ENCODE measurements at places on chromosomes 1 and 21.

DNA sequence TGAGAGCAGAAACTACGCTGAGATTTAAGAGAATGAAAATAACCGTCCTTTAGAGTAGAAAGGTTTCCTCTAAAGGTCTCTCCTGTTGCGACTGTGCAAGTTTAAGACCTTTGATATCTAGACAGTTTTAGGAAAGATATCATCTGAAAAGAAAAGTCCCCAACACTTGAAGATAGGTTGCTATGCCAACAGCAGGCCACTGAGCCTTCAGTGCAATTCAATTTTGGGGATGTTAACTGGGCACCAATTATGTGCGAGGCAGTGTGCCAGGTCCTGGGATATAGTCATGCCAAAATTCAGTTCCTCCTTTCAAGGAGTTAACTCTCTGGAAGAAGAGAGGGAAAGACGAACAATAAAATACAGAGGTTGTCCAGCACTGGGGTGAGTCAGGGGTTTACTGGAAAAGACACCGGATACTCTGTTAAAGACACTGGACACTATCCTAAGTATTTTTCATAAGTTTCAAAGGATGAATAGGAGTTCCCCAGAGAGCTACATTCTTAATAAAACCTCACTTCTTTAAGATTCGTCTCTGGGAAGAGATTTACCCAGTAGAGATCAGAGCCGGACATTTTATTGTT is 25.5 kb upstream of the ZNF281 start:
- DNase-seq: no peak

- DNase-seq: peak; percentile 42
These were observed 7.7 kb downstream of the PCP4L1 start for GRCh38 chr1:161266202-161266601.

- DNase-seq: no peak
These were observed 698.0 kb downstream of the PTPRU start for GRCh38 chr1:29934255-29934772.

DNA sequence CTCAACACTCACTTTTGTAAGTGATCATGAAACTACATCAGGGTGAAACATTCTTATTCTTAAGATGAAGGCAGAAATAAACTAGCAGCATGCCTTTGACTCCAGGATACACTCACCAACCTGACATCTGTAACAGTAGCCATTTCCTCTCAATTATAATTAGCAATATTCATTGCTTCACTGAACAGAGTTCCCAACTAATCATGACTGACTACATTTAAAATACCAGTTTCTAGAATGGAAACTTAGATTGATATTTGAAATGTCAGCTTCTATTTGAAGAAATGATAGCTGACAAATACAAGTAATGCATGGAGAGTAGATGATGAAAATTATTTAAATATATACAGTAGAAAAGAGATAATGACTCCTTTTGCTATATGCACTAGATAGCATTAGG is 1023.8 kb downstream of the MRPL39 start:
- DNase-seq: no peak

DNA sequence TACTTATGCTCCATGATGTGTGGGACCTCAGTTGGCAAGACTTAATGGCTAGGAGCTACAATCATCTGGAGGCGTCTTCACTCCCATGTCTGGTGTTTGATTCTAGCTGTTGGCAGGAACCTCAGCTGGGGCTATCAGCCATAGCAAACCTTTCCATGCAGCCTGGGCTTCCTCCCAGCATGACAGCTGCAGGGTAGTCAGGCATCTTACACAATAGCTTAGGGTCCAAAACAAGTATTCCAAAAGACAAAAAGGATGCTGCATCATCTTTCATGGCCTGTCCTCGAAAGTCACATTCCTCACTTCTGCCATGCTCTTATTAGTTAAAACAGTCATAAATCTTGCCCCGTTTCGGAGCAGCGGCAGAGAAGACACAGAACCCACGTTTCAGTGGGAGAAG is 90.9 kb downstream of the LRRC8C start:
- no peak for DNase-seq

- DNase-seq: no peak
These were observed 65.5 kb upstream of the COA6 start for GRCh38 chr1:234307726-234308125.

GRCh38 chr1:36530791-36531190 is 48.1 kb upstream of the CSF3R start:
- no peak for DNase-seq

DNA sequence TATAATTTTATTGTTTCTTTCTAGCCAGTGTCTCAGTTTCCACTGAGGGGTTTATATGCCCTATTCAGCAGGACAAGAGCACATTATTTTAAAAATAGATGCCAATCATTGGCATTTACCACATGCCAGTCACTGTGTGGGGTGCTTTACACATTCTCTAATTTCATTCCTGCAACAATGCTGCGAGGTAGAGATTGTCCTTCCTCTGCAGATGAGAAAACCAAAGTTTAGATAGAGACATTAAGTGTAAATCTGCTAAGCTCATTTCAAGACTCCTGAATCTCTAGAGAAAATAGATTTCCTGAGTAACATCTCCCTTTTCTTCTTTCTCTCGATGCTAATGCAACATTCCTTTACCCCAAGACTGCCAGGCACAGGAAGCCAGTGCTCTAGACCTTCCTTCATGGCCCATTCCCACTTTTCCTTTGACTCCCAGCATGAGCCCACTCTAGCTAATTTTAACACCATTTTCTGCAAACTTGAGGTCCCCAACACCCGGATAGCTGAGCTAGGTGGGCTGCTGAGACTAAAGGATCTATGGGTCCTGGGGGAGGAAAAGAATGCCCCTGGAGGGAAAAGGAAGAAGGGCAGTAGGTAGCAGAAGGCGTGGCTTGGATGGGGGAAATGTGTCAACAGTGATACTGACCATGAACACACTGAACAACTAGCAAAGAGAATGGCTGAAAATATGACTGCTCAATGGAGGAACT is 50.0 kb downstream of the SH3GLB1 start:
- no peak for DNase-seq

DNA sequence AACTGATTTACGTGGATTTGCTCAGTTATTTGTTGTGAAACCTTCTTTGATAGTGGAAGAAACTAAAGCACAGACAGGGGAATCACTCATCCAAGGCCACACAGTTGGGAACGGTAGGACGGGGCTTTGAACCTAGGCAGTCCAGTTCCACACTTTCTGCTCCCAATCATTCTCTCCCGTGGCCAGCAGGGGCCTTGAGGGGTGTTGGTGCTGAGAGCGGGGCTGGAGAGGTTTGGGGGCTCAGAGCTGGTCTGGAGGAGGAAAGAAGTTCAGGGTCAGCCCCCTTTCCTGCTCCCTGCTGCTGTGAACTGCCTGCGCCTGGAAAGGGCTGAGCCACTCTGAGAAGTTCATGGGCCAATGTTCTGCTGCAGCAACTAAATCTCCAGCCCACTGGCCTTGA is 31.4 kb upstream of the ACTL8 start:
- peak; percentile 15 for DNase-seq

- DNase-seq: no peak
These were observed 32.5 kb upstream of the DMBX1 start for GRCh38 chr1:46457178-46457577.

DNA sequence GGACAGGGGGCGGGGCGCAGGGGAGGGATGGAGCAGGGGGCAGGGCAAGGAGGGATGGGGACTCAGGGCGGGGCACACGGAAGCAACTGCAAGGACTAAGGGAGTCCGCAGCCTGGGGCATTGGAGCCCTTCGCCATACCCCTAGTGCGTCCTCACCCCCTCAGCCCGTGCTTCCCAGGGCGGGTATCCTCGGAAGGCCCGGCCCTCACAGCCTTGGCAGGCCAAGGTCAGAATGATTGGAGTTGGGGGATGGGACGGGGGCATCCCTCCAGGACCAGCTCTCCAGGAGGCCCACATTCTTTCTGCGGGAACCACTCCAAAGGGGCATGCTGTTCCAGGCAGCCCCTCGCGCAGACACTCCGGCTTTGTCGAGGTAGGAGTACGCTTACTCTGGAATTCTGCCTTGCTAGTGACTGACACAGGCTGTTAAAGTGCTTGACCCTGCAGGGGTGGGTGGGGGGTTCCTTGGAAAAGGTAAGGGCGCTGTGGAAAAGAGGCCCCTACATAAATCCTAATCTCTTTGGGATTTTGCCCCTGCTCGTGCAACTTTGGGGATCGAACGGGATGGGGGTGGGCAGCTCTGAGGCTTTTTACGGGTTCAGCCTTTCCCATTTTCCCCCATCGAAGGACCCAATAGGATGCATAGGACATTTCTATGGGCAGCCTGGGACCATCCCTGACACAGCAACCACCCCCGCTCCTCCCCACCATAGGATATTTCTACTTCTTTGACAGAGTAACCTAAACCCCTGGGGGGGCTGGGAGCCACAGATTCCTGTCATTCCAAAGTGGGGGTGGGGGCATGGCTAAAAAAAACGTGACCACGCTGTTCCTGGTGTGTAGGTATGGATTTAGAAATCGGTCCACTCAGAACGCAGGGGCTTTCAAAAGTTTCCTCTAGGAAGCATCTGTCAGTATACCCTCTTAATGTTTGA is 738 bp upstream of the TRIM11 start:
- DNase-seq: peak; percentile 13

GRCh38 chr1:9111957-9112356 is 16.9 kb downstream of the GPR157 start:
- no peak for DNase-seq

- peak; percentile 51 for DNase-seq
These were observed at the start of gene LCE3A for GRCh38 chr1:152622803-152623202. TSS of gene LCE3A (minus strand) at chr1:152623103. CDS start at chr1:152623103, 0 bp downstream.

DNA sequence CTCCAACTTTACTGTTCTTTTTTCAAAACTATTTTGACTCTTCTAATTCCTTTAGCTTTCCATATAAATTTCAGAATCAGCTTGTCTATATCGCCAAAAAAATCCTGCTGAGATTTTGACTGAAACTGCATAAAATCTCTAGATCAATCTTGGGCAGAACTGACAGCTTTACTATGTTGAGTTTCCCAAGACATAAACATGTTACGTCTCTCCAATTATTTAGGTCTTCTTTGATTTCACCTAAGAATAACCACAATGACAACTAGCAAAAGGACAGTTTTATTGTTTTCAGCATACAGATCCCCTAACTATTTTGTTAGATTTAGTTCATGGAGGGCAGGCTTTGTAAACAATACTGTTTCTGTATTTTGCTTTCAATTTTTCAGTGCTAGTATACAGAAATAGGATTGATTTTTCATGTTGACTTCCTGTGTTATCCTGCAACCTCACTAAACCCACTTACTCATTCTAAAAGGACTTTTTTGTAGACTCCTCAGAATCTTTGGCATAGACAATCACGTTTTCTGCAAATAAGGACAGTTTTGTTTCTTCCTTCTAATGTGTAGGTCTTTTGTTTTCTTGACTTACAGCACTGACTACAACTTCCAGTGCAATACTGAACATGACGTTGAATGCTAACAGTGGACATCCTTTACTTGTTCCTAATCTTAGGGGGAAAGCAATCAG is 63.4 kb downstream of the NPHP4 start:
- DNase-seq: no peak

DNA sequence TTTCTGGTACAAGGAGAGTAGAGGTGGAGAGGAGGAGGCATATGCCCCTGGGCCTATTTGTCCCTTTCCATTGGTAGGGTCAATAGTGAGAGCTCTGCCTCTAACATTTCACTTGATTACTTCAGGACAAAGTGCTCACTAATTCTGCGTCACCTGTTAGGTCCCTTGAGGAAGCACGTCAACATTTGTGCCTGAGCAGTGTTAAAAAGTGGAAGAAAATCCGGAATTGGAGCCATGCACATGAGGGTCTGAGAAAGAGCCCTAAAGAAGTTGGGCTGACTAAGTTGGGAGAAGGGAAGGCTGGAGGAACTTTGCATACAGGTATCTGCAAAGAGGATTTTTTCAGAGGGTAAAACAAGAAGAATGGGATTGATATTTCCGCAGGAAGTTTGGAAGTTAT is 1.9 kb downstream of the SLC25A44 start:
- no peak for DNase-seq

DNA sequence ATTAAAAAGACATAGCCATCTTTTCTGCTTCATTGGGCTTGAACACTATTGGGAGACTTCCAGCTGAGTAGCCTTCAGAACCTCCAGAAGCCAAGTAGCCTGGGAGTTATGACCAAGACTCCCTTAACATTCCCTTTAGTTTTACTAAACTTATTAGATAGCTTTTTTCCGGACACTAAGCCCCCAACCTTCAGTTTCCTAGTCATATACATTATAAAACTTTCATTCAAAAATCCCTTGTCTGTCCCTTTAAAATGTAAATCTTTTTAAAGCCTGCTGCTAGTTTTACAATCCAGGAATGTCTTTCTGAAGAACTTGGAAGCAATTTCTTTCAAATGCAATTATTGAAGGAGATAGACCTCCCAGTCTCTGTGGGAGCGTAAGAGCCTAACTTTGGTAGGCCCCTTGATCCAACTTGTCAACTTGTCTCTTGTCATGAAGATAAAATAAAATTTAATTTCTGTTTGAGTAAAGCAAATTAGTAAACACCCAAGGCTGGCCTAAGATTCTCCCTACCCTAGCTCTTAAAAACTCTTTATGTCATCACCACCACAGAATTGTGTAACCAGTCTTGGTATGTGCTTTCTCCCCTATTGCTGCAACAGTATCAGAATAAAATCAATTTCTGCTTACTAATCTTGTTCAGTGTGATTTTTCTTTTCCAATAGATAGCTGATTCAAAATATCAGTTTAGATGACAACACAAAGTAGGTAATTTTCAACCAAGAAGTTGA is 796.2 kb downstream of the PLA2G4A start:
- DNase-seq: peak; percentile 11

GRCh38 chr21:45431781-45432572 is 27.0 kb downstream of the COL18A1 start:
- DNase-seq: no peak

DNA sequence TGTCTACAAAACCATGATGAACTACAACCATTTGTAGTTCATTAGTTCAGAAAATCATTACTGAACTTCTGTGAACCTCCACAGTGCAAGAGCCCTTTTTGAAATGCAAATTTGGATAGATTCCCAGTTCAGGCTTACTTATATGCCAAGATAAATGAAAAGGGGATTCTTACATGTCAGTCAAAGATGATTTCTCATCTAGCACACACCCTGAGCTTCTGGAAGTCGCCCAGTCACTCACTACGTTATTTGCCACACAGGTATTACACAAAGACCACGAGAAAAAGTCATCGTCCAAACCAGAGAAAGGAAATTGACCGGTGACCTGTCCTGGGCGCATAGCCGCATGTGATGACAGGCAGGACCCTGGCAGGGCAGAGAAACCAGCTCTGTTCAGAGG is 41.8 kb downstream of the ETS2 start:
- no peak for DNase-seq

- DNase-seq: peak; percentile 97
These were observed 7.1 kb downstream of the PHLDA3 start for GRCh38 chr1:201461645-201462441.

GRCh38 chr1:56535362-56535761 is 44.0 kb downstream of the PLPP3 start:
- DNase-seq: no peak

DNA sequence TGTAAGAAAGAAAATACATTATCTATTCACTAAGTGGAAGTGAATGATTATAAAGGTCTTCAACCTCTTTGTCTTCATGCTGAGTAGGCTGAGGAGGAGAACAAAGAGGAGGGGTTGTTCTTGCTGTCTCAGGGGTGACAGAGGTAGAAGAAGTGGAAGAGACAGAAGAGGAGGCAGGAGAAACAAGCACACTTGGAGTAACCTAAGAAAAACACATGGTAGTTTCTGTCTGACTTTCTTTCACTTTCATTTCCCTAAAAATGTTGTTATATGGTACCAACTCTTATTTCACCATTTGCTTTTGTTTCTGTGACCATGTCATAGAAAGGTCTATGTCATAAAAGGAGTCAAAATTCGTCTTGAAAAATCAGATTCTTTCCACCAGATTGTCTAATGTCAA is 696.6 kb upstream of the BRINP3 start:
- DNase-seq: no peak

All from ELR (cell line).